Omental fat pad (tissue), 4 donors: ENCODE measurements at places on chromosomes 3 and 15. TPM values are rescaled to one million over a fixed set of nuclear protein-coding genes. Genes with fewer than 3 reads are reported as not detected.

- no peak for DNase-seq
Measured at GRCh38 chr3:129530821-129531220, 2.4 kb downstream of the RHO start.

DNA sequence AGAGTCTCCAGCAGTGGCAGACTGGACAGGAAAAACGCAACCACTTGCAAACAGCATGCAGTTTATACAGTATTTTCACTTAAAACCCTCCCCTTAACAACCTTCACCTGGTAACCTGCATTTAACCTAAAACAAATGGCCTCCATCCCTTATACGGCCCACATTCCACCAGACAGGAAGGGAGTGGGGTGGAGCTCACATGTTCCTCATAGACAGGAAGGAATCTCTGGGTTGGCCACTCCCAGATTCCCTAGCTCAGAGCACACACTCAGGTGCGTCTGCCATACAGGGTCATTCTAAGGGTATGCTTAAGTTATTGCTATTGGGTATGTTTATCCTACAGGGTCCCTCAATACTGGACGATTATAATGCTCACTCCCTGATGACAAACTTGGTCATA is 16.8 kb upstream of the ABHD2 start:
- no peak for DNase-seq

ARPP21 gene
- 1.6 TPM for total RNA-seq

- DNase-seq: no peak
Measured at GRCh38 chr3:193701953-193702635, 109.1 kb downstream of the OPA1 start.

GRCh38 chr3:30761374-30761773 is 133.1 kb downstream of the GADL1 start:
- no peak for DNase-seq

GOLGA8B gene
- total RNA-seq: 90.2 TPM

GOLGA6L4 gene
- total RNA-seq: 4.3 TPM

LDHAL6B gene
- not detected for total RNA-seq

LMAN1L gene
- total RNA-seq: not detected

GRCh38 chr3:45705839-45706808 is 16.9 kb downstream of the SACM1L start:
- no peak for DNase-seq

- no peak for DNase-seq
Measured at GRCh38 chr3:151976211-151977050, 103.0 kb downstream of the SUCNR1 start.

DNA sequence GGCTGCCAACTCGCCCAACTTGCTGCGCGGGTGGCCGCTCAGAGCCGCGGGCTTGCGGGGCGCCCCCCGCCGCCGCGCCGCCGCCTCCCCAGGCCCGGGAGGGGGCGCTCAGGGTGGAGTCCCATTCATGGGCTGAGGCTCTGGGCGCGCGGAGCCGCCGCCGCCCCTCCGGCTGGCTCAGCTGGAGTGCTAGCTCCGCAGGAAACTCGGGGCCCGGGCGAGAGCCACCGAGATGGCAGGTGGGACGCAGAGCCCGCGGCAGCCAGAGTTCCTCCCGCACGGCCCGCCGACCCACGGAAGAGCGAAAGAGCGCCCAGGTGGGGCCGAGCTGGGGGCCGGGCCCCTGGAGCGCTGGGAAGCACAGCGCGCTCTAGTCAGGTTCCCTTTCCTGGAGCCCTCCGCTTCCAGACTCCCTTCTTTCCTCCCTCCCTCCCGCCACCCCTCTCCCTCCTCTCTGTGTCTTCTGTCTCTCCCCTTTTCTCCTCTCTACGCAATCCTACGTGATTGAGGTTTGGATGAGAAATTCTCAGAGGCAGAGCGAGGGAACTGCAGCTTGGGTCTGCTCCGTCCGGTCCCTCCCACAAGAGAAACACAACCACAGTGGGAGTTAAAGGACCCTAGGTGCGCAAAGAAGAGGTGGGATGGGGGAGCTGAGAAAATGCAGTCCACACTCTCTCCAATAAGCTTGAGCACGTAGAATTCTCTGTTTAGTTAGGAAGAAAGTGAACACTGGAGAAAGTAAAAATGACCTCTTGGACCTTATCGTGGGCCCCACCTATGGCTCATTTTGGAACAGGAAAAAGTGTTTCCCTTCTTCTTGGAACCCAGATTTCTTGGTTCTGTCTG is 317.3 kb downstream of the FGF12 start:
- DNase-seq: no peak

GRCh38 chr15:54803134-54803808 is 393.5 kb downstream of the RSL24D1 start:
- DNase-seq: no peak

DNA sequence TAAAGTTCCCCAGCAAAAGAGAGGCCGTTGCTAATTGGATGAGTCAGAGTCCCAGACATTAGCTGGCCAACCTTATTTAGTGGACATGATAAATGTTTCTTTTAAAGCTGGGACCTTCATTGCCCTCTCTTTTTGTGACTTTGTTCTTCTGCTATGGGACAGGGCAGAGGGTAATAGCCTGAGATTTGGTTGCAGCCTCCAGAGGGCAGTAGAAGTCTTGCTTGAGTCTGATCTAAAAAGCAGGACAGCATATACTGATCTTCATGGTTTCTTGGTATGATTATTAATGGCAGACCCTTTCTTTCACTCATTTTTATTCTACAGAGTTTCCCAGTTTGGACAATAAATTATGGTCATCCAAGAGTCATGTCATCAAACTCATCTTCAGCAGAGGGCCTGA is 25.1 kb upstream of the ZKSCAN7 start:
- DNase-seq: no peak

CNTN4 gene
- 9.5 TPM for total RNA-seq

DNA sequence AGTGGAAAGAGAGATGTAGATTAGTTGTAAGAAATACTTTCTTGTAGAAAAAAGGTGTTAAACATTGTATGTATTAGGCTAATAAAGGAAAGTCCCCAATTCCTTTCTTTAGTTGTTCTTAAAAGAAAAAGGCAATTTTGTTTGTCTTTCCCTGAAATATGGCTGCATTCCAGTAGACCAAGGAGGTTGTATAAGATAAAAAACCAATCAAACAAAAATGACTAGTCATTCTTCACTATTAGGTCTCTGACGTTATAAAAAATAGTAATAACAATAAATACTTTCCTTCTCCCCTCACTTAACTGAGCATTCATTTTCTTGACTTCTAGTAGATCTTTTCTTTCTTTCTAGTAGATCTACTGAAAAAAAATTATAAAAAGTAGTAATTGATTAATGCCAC is 8.6 kb upstream of the PPM1L start:
- DNase-seq: no peak

P2RY12 gene
- total RNA-seq: 7.6 TPM

SSUH2 gene
- total RNA-seq: 0.50 TPM

C3orf62 gene
- total RNA-seq: 13.7 TPM

REC114 gene
- total RNA-seq: not detected

TM4SF1 gene
- total RNA-seq: 895 TPM

GRCh38 chr15:42584031-42584765 is 8.8 kb downstream of the STARD9 start:
- no peak for DNase-seq

- DNase-seq: no peak
Measured at GRCh38 chr3:160709477-160710182, 32.7 kb downstream of the ARL14 start.

COL8A1 gene
- total RNA-seq: 145 TPM

DNA sequence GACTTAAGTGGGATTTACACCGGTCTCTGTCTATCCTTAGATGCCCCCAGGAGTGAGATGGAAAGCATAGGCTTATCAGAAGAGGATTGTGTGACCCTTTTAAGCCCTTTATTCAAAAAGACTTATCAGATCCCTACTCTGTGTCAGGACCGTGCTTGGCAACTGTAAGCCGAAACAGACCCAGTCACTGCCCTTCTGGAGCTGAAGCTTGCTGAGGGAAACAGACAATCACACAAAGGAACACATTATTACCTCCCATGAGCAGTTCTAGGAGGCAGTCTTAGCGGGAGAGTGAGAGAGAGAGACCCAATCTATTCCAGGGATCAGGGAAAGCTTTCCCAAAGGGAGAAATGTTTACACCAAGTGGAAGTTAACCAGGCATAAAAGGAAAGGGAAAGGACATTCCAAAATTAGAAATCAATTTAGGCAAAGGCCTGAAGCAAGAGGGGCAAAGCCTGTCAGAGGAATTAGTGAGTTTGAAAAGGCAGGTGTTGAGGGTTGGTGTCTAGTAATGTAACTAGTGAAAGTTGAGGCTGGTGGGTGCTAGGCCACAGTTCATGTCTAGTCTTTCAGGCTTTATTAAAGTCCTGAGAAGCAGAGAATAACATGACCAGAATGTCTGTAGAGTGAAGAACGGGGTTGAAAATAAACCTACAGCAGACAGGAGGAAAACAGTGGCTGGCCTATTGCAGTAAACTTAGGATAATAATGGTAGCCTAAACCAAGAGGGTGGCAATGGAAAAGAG is 86.7 kb downstream of the THBS1 start:
- no peak for DNase-seq
